NCI-H1930 (cell line): ENCODE measurements at places on chromosomes 5 and 9.

GRCh38 chr9:134681061-134681661 lies 39.6 kb downstream of the COL5A1 start:
- no peak for DNase-seq

- no peak for DNase-seq
These were observed 5.7 kb downstream of the FIBCD1 start for GRCh38 chr9:130933114-130934046.

DNA sequence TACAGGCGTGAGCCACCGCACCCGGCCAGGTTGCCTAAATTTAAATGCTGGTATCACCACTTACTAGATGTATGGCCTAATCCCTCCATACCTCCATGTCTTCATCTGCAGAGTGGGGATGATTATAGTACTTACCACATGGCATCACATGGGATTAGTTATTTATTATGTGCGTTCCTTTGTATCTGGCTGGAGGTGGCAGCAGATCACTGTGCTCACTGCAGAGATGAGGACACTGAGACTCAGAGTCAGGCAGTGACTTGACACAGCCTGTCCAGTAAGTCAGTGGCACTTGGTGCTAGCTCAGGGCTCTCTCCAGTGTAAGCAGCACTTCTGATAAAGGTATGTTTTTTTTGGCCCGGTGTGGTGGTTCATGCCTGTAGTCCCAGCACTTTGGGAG lies 38.4 kb upstream of the HAND1 start:
- DNase-seq: no peak

- DNase-seq: peak; percentile 55
These were observed 310.8 kb downstream of the CDH12 start for GRCh38 chr5:22542340-22542739.

DNA sequence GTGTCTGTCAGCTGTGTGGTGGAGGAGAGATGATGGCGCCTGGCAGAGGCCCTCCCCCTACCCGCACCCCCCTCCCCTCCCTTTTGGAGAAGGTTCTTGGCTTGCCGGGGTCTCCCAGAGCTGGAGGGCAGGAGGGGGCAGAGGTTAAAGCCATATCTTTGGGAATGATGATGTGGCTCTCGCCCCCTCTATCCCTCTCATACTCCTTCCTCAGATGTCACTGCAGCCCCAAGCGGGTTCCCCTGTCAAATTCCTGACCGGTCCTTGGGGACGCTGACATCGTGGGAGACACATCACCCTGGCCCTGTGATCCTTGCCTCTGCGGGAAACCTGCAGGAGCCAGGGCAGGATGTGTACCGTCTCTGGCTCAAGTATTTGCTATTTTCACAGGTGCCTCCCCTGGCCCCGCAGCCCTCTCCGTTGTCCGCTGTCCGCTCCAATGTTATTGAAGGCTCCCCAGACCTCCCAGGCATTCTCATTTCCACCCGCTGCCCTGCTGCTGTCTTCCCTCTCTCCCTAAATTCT lies 109.5 kb downstream of the FOXD1 start:
- DNase-seq: no peak

GRCh38 chr9:33489066-33489465 lies 15.3 kb upstream of the NOL6 start:
- DNase-seq: no peak

DNA sequence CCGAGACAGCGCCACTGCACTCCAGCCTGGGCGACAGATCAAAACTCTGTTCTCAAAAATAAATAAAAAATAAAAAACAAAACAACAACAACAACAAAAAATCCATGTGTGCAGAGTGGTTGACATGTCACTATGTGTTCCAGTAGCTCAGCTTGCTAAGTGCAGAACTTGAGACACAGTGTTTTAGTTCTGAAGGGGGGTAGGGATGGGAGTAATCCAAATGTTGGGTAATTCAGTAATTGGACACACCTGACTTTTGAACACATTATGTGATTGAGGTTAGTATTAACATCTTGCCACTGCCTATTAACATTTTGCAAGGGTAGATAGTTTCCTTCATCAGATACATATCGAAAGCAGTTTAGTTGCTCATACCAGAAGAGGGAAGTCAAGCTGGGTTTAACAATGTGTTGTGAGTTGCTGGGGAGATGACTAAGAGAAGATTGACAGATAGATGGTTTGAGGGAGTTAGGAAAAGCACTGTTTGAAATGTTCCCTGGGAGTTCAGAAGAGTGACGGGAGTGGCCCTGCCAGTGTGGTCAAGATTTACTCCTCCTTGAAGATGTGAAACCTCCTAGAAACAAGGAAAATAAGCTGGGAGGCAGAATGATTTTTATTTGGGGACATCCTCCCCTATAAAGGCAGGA lies 928 bp downstream of the HACD4 start:
- no peak for DNase-seq

DNA sequence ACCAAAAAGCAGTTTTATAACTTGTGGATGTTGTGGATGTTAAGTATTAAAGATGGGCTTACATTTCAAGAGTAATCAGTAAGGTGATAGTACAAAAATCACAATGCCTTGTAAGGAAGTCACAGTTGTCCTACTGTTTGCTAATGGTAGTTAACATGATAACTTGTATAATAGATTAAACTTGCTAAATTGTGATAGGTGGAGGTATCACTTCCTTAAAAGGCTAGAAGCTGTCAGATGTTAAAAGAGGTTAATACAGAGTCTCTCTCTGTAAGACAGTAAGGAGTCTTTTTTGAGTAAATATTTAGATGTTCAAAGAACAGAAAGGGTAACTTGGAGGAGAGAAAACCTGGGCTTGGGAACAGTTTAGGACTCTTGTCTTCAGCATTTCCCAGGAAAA lies 14.2 kb upstream of the MACIR start:
- DNase-seq: no peak
